ENCODE measurements at places on chromosomes 7 and 10.
A peak's percentile ranks its signal among the peaks of the same experiment; 100 is the strongest.

DNA sequence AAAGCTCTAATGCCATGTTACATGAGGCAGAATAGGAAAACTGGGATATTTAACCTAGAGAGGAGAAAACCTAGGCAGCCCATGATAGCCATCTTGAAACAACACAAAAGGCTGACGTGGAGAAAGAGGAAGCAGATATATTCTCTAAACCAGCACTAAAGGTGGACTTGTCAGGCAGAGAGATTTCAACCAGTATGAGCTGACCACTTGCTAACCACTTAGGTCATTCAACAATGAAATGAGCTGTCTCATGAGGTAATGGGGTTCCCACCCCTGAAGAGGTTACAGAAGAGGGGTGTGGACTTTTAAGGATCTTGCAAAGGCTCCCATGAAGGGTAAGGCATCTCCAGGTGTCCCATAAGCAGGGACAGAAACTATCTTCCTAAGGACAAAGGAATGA is 26.8 kb upstream of the EGR2 start:
- DNase-seq, result no peak

DNA sequence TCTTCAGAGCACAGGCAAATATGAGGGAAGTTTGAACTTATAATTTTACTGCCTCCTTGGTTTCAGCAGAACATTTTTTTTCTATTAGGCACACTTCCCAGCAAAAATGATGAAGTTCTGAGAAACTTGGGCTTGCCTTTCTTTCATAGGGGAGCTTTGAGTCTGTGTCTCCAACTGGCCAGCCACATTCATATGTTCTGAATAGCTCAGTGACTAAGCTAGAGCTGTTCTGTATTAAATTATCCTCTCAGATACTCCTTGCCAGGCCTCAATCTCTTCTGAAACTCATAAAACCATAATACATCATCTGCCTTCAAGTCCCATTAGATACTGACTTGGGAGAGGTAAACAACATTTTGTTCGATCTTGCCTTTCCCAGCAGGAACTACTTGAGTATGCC is 476.5 kb downstream of the GPAM start:
- DNase-seq, result no peak

DNA sequence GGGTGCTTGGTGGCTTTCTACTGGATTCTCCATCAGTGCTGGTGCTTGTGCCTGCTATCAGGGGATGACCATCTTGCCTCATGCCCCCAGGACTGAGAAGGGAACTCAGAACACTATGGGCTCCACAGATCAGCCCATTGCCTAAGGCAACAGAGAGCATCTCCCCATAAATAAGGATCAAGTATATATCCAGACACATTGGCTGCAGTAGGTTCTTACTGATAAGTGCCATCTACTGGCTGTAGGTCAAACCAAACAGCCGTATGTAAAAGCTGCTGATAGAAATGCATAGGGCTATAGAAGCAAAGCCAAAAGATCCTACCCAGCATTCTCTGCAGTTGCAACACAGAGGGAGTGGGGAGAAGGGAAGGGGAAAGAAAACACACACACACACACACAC is 153.7 kb downstream of the CDK14 start:
- DNase-seq, result no peak

GRCh38 chr7:55187701-55188491 is 169.1 kb downstream of the EGFR start:
- DNase-seq, result no peak

DNA sequence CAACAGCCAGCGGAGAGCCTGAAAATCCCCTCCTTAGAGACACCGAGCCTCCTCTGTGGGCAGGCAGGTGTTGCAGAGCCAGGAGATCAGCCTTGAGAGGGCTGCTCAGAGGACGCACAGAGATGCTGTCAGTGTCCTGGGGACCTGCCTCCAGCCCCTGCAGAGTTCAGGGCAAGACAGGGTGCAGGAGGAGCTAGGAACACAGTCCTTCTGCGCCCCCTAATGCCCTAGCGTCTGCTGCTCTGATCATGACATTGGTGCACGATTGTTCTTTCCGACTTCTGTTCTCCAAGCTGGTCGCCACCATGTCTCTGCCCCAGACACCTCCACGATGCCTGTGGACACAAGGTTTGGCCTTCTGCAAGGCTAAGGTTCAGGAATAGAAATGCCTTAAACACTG is 613.7 kb upstream of the MKI67 start:
- DNase-seq, result no peak

GRCh38 chr10:50382576-50383023 is 131.3 kb upstream of the ASAH2 start:
- DNase-seq, result no peak

GRCh38 chr10:63206576-63206975 is 73.4 kb downstream of the NRBF2 start:
- DNase-seq, result no peak

DNA sequence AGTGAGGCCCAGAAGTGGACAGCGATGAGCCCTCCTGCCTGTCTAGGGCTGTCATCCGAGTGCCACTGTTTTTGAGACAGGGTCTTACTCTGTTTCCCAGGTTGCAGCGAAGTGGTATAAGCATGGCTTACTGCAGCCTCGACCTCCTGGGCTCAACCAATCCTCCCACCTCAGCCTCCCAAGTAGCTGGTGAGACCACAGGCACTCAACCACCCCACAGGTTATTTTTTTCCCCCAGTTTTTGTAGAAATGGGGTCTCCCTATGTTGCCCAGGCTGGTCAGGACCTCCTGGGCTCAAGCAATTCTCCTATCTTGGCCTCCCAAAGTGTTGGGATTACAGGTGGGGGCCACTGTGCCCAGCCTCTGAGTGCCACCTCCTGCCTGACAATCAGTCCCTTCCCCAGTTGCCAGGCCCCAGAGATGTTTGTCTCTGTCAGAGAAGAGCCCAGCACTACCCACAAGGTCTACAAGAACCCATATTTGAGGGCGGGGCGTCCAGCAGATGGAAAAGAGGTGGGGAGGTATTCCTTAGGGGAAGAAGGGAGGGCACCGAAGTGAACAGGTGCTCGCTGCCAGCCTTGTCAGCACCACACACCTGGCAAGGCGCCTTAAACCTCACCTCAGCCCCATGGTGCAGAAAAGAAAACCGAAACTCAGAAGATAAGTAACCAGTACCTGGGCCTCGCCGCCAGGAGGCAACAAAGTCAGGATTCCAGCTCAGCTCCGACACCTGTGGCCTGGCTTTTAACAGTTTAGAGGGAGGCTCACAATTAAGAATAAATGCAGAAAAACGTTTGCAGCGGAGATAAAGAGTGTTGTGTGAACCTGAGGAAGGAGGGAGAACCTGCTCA is 77.4 kb upstream of the ANLN start:
- peak; percentile 32 for DNase-seq

- DNase-seq, result no peak
Observed at GRCh38 chr7:28052933-28053332, 127.7 kb downstream of the JAZF1 start.

- peak; percentile 7 for DNase-seq
Observed at GRCh38 chr10:68301790-68302502, 29.9 kb upstream of the HNRNPH3 start.

DNA sequence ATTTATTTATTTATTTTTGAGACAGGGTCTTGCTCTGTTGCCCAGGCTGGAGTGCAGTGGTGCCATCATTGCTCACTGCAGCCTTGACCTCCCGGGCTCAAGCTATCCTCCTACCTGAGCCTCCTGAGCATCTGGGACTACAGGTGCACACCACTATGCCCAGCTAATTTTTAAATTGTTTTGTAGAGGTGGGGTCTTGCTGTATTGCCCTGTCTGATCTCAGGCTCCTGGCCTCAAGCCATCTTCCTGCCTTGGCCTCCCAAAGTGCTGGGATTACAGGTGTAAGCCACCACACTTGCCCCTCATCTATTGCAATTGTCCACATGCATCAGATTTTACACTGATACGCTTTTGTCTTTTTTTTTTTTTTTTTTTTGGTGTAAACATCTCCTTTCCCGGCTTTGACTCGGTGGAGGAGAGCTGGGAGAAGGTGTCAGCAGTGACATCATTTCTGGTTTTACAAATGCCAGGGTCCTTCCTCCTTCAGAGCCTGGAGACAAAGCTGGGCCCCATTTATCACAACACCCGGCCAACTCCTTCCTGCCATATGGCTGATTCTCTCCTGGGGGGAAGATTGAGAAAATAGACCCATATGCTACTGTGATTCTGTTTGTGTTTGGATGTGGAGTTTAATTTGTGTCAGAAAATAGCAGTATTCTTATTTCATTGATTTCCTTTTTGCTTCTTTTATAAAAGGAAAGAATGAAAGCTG is 61.3 kb downstream of the GALNT17 start:
- DNase-seq, result no peak

DNA sequence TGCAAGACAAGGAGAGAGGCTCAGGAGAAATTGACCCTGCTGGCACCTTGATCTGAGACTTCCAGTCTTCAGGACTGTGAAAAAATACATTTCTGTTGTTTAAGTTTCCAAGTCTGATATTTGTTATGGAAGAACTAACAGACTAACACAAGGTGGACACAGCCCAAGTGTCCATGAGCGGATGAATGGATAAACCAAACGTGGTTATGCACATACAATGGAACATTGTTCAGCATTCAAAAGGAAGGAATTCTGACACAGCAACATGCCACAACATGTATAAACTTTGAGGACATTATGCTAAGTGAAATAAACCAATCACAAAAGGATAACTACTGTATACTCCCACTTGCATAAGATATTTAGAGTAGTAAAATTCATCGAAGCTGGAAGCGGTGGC is 76.5 kb downstream of the FAM13C start:
- no peak for DNase-seq

DNA sequence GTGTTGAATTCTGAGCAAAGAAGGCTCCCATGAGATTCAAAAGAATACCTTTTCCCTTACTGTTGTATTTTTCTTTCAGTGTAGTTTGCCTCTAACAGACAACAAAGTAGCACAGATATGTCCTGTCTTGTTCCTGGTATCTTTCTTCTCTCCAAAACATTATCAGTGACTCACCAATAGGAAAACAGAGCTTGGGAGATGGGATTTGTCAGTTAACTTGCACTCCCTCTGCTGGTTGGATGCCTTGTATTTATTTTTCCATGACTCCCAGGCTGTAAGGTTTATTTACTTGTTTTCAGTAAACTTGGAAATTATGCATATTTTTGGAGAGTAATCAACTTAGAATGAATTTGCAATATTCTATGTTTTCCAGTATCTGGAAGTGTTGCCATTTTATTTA is 129.7 kb downstream of the SAMD9 start:
- DNase-seq, result no peak

DNA sequence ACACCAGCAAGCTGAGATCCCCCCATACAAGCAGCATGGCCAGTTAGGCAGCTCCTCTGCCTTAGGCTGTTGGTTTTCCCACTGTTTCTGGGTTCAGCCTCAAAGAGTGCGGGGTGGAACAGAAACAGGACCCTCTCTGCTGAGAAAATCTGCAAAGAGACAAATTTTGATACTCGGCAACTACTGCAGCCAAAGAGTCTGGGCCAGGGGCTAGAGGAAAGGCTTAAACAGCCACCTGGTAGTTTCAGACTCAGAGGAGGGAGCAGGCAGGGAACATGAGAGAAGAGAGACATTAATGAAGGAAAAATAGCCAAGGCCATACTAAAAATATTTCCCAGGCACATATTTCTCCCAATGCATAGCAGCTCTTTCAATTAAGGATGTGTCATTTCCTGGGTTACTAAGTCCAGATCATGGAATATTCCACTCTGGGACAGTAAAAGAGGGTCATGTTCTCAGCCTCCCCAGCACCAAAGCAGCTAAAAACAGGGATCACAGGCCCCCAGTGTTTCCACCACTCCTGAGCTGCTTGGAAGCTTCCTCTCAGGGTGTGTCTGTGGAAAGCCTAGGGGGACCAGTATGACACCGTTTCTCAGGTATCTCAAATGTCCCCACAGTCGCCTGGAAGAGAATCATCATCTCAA is 29.8 kb downstream of the PDLIM1 start:
- DNase-seq, result no peak

DNA sequence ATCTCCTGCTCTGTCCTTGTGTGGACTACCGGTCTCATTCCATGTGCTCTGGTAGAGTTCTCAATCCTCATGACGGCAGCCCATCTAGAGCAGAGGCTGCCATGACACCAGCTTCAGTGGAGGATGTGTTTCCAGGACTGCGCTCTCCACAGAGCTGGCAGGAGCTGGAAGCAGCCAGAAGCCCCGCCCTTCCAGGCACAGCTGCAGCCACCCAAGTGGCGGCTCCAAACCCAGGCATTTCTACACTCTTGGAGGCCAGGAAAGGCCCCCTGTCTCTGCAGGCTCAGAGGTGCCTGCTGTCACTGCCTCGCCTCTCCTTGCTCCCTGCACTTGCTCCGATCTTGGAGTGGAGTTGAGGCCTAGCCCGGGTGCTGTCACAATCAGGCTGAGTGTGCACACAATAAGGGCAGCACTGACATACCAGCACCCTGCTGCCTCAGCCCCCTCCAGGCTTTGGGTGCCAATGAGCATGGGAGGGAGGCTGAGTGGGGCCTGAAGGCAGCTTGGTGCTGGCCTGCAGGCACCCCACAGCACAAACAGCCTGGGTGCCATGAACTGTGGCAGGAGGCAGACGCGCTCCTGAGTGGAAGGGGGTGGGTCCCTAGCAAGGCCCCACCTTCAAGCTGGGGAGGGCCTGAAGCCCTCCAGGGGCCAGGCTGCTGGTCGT is 122.1 kb downstream of the LRRN3 start:
- DNase-seq, result no peak

- DNase-seq, result no peak
Observed at GRCh38 chr10:117950408-117950807, 96.3 kb downstream of the RAB11FIP2 start.

DNA sequence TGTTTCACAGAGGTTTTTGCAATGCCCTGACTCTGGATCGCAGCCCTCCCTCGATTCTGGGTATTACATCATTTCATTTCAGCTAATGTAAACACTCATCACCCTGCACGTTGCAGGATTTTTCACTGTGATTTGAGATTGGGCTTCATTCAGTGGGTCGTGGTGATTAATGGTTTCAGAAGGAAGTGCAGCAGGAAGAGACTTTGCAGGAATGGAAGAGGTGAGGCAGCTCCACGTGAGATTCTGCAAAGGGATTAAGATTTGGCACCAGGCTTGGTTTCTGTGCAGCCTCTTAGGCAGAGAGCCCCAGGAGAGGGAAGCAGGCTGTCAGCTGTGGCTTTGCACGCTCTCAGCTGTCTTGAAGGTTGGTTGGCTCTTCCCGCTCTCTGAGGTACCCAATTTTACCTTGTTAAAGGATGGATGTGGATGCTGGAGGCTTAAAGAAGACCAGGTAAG is 95.2 kb downstream of the PLCE1 start:
- no peak for DNase-seq

- DNase-seq, result no peak
Observed at GRCh38 chr7:17131060-17131345, 167.4 kb upstream of the AHR start.

- no peak for DNase-seq
Observed at GRCh38 chr10:91711885-91712680, 79.2 kb upstream of the PPP1R3C start.

GRCh38 chr10:31697271-31698180 is 231.1 kb downstream of the ARHGAP12 start:
- no peak for DNase-seq

GRCh38 chr7:151372612-151373265 is 31.1 kb downstream of the NUB1 start:
- no peak for DNase-seq

DNA sequence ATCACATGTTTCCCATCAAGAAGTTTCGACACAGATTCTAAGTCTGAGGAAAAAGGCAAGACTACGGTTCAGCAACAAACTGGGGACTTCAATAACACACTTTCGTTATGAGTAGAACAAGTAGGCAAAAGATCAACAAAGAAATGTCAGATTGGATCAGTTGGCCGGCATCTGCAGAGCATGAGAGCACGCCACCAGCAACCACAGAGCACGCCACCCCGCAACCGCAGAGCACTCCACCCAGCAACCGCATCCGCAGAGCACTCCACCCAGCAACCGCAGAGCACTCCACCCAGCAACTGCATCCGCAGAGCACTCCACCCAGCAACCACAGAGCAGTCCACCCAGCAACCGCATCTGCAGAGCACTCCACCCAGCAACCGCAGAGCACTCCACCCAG is 89.7 kb upstream of the FAM20C start:
- DNase-seq, result no peak

Data from central memory CD4-positive, alpha-beta T cell (primary cell).